ENCODE measurements at places on chromosomes 2 and 18.

- DNase-seq: no peak
Observed at GRCh38 chr18:6363216-6363615, 51.5 kb downstream of the L3MBTL4 start.

GRCh38 chr18:22020127-22020866 lies 149.1 kb upstream of the GATA6 start:
- no peak for DNase-seq

- no peak for DNase-seq
Observed at GRCh38 chr2:147378403-147378802, 466.4 kb upstream of the ACVR2A start.

GRCh38 chr2:232994446-232994845 lies 18.6 kb downstream of the NGEF start:
- DNase-seq: no peak

DNA sequence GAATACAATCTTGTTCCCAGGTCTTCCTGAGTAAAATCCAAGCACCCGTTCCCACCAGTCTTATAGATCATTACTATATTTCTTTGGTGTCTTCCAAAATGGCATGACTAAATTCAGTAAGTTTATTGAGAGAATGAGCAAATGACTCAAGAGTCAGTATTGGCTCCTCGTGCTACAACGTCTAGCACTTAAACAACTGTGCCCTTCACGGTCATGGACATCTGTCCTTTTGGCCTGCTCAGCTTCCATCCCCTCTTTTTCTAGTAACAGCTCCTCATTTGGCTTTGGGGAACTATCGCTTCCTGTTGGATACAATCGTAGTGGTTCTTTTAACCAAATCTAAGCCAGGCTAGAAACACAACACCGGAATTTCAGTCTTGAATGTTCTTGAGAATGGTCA lies 24.1 kb upstream of the FZD7 start:
- DNase-seq: no peak

GRCh38 chr2:10721396-10722251 lies at the start of gene ATP6V1C2:
TSS of gene ATP6V1C2 (plus strand) at chr2:10721630. CDS start at chr2:10722850, 1,220 bp downstream.
- no peak for DNase-seq

DNA sequence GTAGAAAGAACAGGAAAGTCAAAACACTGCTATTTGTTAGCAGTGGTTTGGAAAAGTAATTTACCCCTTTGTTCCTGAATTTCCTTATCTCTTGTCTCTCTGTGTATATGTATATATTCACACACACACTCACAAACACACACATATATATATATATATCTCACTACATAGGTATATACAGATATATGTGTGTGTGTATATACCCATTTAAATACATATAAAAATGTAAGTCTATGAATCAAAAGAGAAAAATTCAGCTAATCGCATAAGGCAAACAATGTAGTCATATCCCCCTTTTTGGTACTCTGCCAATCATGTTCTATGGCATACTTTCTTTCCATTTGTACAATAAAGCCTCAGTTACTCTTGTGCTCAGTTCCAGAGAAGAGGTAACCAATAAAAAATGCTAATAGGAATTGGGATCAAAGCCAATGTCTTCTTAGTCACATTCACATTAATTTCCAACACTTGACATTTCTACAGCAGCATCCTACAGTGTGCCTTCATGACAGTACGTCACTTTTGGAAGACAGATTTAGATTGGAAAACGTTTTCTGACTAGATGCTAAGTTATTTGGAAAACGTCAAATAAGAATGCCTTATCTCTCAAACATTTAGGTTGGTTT lies 94.6 kb downstream of the MC4R start:
- peak; percentile 87 for DNase-seq

- peak; percentile 20 for DNase-seq
Observed at GRCh38 chr18:12928206-12928605, 19.6 kb upstream of the SEH1L start.

DNA sequence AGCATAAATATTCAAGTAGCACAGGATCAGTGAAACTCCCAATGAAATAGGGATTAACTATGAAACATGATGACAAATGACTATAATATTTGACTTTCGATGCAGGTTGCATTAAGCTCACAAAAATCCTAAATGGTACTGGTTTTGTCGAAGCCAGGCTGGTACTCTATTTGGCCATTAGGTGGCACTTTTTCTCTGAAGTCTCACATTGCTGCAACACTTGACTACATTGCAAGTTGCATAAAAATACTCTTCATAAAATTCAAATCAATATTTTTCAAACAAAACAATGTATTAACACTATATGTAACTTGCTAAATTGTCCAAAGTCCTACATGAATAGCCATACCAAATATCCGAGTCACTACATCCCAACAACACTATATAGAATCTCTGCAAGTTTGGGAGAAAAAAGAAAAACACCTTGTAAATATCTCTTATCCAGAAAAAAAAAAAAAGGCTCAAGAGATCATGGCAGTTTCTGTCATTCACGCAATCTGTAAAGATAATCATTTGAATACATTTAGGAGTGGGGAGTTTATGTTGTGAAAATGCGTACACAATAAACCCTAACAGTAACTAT lies 9.5 kb downstream of the RTTN start:
- peak; percentile 47 for DNase-seq

DNA sequence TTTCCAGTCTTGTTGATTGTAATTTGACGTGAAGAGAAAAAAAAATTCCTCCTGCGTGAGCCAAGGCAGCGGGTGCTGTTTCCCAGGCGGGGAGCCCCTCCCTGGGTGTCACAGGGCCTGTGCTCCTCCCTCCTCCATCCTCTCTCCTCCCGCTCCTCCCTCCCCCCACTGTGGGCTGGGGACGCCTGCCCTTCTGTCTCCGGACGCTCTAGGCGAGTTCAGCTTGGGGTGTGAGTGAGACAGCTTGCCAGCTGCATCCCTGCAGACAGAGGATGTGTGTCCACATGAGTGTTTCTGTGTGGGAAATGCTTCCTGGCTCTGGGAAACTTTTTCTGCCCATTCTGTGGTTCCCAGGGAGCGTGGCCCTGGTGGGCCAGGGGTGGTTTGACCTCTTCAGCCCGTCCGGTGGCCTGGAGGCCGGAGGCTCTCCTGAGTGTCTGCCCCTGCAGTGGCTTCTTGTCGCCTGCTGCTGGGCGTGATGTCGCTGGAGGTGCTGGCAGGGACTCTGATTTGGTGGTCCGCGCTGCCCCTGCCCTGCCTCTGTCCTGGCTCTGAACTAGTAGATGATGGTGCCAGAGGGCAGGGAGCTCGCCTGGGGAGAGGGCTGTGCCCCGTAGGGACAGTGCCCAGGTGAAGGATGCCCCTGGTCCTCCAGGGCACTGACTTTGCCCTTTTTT lies 96.4 kb downstream of the USP40 start:
- DNase-seq: peak; percentile 4

GRCh38 chr2:239692362-239692851 lies 291.6 kb upstream of the HDAC4 start:
- DNase-seq: no peak

GRCh38 chr2:130375291-130376266 lies 19.7 kb downstream of the PTPN18 start:
- no peak for DNase-seq

DNA sequence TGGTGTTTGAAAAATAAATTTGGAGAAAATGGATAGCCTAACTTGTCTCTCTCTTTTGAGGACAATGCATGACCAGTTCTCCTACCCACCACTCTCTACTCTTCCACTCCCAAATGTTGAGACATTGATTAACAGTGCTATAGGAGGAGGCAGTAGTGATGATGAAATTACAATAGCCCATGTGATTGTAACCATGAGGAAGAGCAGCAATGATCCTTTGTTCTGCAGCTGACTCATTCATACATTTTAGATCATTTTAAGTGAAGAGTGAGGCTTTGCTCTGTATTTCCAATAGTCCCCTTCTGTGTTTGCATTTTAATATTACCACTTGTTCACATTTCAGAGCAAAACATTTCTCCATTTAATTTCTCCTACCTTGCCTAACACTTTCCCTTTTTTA lies 592.3 kb downstream of the THSD7B start:
- no peak for DNase-seq

- peak; percentile 58 for DNase-seq
Observed at GRCh38 chr2:168773719-168774521, 28.5 kb upstream of the NOSTRIN start.

DNA sequence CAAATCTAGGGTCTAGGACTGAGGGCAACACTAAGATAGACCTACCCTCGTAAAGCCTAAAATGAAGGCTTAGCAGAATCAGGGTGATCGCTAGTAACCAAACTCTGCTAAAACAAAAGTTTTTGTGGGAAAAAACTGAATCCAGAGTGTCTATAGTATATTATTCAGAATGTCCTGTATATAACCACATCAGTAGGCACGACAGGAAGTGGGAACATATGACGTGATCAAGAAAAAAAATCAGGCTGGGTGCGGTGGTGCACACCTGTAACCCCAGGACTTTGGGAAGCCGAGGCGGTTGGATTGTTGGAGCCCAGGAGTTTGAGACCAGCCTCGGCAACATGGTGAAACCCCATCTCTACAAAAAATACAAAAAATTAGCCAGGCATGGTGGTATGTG lies 106.1 kb downstream of the UGGT1 start:
- no peak for DNase-seq

DNA sequence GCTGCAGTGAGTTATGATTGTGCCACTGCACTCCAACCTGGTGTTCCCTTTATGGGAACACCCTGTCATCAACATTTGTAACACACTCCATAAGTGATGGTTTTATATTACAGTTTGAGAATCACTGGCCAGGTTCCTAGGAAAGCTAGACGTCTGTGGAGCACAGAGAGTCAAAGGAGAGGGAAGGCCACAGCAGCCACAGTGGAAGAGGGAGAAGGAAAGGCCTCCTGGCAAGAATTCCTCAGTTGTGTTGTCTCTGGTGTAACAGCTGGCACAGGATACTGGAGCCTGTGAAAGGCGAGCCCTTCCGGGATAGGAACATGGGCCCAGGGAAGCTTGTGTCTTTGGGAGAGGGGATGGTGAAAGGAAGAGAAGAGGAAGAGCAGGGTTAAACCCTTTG lies 360.5 kb upstream of the PIK3C3 start:
- DNase-seq: no peak

DNA sequence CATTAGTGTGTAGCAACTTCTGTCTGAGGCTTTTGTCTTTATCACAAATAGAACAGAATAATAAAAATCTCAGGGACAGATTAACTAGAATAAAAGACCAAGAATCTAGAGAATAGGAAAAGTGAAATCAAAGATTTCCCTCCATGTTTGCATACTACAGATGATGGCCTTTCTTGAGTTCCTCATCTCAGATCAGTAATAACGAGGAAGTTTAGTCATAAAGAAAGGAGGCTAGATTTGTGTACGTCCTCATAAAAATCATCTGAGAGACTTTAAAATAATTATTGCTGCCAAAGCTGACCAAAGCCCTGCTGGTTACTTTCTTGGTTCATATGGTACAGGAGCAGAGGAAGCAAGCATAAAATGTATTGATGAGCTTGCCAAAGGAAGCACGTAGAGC lies 117.3 kb downstream of the MIB1 start:
- no peak for DNase-seq

DNA sequence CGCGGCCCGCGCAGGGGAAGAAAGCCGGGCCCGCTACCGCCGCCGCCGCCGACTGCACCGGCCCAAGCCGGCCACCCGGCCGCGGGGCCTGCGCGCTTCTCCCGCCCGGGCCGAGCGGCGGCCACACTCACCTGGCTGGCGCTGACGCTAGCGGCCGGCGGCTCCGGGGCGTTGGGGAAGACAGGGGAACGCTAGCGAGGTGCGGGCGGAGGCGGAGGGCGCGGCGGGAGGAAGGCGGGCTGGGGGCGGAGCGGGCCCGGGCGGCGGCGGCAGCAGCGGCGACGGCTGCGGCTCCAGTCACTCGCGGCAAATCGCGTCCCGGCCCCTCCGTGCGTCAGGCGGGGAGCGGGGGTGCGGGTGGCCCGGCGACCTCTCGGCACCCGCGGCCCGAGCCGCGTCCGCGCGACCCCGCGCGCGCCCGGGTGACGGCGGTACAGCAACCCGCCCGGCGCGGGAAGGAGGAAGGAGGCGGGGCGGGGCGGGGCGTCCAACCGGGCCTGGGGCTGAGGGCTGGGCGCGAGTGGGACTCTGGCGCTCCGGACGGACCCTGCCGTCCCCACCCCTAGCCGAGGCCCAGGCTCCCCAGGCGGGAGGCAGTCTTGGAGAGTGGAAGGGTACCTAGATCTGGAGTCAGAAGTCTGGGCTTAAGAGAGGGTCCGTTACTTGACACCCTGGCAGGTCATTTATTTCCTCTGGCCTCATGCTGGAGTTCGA lies at the start of gene SESTD1:
Gene SESTD1 (minus strand): TSS at position 465 of the 714 bp plus-strand sequence. CDS start 72,991 bp downstream, outside the sequence.
- DNase-seq: peak; percentile 49

- DNase-seq: no peak
Observed at GRCh38 chr2:231887756-231888155, 38.4 kb downstream of the NPPC start.

GRCh38 chr2:50746526-50746925 lies 285.4 kb downstream of the NRXN1 start:
- peak; percentile 33 for DNase-seq

DNA sequence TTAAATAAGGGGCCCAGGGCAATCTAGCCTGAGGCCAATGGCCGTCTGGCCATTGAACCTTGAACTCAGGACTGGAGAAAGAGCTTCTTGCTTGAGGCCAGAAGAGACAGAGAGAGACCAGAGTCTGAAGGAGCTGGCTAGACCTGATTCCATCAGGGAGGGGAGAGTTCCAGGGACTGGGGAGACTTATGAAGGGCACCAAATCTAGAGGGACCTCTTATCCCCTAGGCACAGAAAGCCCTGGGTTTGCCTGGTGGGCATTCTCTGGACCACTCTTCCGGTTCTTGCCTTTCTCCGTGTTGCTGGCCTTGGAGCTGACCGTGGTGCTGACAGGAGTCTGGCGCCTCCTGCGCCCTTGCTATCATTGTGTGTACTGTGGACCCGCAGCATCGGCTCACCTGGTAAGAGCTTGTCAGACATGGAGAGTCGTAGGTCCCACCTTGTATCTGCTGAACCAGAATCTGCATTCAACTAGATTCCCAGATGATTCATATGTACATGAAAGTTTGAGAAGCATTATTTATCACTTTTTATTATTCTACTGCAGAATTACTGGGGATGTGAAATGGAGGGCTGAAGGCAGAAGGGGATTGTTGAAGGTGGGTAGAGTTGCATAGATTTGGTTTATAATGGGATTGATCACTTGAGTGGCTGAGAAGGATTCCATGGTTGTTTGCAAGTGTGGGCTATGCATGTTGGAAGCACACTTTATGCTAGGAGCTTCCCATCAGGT lies 4.3 kb upstream of the TRPM8 start:
- peak; percentile 33 for DNase-seq

GRCh38 chr2:234171666-234172065 lies 121.2 kb downstream of the SPP2 start:
- DNase-seq: no peak

GRCh38 chr2:85246348-85246747 lies 81.4 kb downstream of the TGOLN2 start:
- peak; percentile 55 for DNase-seq

- no peak for DNase-seq
Observed at GRCh38 chr18:55582325-55582724, 5.7 kb downstream of the TCF4 start.

GRCh38 chr2:62741954-62742722 lies 36.6 kb downstream of the EHBP1 start:
- DNase-seq: peak; percentile 74

GRCh38 chr2:76281156-76281841 lies 570.6 kb upstream of the GCFC2 start:
- DNase-seq: no peak

- peak; percentile 52 for DNase-seq
Observed at GRCh38 chr18:75198036-75198435, 10.9 kb downstream of the PTGR3 start.

GRCh38 chr18:39208729-39209128 lies 1643.1 kb upstream of the CELF4 start:
- no peak for DNase-seq

- DNase-seq: peak; percentile 79
Observed at GRCh38 chr18:79458131-79458838, 62.6 kb downstream of the NFATC1 start.

All from fibroblast of skin of abdomen (primary cell).